ENCODE measurements at places on chromosomes 3 and 15.

DNA sequence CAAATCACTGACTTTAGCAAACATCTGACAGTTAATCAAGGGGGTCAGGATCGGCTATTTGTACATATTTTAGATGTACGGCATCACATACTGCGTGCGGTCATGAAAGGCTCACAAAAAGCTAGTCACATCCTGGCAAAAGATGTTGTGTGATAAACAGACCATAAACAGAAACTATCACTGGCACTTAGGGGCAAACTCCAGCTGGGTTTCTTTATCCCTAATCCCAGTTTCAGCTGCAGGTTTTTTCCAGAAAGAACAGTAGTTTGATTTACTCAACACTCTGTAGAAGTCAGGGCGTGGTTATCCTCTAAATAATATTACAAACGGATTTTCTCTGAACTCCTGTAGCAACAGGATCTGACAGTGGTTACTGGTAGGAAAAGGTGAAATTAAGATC is 112.4 kb upstream of the BHLHE40 start:
- no peak for DNase-seq

GRCh38 chr3:148631124-148631903 is 66.4 kb upstream of the AGTR1 start:
- DNase-seq = peak; percentile 7

GRCh38 chr3:137191951-137192350 is 234.2 kb downstream of the IL20RB start:
- DNase-seq = no peak

GRCh38 chr3:71564361-71564760 is 19.2 kb downstream of the FOXP1 start:
- DNase-seq = peak; percentile 75

- peak; percentile 64 for DNase-seq
Measured at GRCh38 chr15:84981711-84982300, at the start of gene PDE8A. Gene PDE8A, plus strand, starts transcription at chr15:84981856. Its CDS starts 307 bp downstream, at chr15:84982163.

DNA sequence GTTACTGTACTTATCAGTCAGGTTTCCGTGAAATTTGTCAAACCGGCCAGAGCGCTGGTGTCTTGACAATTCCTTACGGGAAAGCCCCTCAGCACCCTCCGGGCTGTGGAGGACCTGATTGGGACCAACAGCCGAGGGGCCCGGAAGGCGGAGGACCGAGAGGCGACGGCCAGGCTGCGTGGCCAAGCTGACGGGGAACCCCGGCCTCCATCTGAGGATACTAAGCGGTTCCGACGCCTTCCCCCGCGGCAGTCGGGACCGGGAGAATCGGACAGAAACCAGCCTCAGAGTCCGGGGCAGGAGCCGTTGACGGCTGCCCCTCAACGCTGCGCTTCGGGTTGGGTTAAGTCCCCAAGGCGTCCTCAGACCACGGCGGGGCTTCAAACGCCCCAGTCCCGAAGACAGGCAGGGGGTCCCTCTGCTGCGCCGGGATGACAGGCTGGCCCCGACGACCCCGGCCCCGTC is 499 bp downstream of the ALDH1A2 start:
- no peak for DNase-seq

GRCh38 chr3:42544492-42545283 is 37.1 kb downstream of the SEC22C start:
- no peak for DNase-seq

- DNase-seq = no peak
Measured at GRCh38 chr15:37903919-37904625, 30.4 kb upstream of the TMCO5A start.

GRCh38 chr3:141243271-141243707 is 11.7 kb downstream of the PXYLP1 start:
- DNase-seq = no peak

- no peak for DNase-seq
Measured at GRCh38 chr3:188198001-188198400, 44.0 kb downstream of the LPP start.

DNA sequence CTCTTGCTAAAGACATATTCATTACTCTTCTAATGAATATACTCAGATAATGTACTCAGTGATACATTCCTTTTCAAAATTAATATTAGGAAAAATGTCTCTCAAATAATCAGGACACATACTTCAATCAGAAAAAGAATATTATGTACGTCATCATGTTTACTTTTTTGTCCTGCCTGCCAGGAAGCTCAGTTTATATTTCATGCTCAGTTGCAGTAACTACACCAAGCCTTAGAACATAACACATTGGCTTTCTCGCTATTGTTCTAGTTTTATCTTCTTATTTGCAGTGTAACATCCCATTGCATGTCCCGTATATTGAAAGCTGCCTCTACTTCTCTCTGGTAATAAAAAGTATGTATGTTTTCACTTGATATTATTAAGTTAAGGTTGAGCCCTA is 181.5 kb upstream of the LPP start:
- DNase-seq = no peak

- no peak for DNase-seq
Measured at GRCh38 chr3:144289057-144289456, 317.4 kb downstream of the DIPK2A start.

GRCh38 chr3:184679056-184679816 is 32.6 kb downstream of the MAGEF1 start:
- no peak for DNase-seq

DNA sequence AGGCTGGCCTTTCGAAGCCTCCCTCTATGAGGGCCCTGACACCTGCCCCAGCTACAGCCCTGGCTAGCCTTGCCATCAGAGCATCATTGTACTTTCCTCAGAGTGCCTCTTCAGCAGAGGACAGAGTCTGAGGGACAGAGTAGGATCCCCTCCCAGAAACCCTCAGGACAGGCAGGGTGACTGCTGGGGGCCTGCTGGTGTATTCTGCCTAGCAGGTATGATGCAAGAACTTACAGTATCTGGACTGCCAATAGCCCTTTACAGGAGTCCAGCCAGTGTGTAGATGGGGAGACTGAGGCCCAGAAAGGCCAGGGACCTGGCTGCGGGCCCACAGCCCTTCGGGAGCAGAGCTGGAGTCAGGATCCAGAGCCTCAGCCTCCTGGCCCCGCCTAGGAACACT is 19.1 kb downstream of the DUSP7 start:
- no peak for DNase-seq

DNA sequence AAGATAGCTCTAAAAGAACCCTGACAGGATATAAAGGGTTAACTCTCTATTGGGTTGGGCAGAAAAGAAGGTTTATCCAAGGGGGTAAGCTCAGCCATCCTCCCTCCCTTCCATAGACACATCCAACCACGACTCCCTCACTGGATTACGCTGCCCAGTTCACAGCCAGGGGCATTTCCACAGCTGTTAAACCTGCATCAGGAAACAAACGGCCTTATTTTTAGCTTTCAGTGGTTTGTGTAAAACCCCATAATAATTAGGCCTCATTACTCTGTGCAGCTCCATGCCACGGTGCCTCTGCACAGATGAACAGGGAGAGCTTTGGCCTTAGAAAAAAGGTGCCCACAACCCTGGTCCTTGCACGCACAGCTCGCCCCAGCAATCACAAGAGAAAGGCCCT is 110.6 kb downstream of the GABRB3 start:
- no peak for DNase-seq

DNA sequence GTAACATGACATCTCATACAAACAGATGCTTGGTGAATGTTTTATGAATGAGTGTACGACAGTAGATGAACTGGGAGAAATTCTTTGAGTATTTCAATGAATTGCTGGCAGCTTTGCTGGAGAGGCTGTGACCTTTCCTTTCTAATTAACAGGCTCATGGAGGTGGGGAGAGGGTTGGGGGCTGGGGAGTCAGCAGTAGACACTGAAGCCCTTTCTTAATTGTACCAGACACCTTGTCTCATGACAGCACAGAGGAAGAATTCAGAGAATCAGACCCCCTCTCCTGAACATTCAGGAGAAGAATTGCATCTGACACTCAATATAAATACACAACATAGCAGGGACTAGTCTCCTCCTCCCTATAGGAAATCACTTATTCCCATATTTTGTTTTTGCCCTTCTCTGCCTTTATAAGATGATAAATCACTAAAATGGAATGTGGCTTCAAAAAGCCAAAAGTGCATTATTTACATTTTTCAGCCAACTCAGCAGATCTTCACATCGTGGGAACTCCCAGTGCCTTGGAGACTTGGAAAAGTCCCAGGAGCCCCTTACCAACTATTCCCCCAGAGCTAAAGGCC is 66.2 kb upstream of the TPM1 start:
- no peak for DNase-seq

DNA sequence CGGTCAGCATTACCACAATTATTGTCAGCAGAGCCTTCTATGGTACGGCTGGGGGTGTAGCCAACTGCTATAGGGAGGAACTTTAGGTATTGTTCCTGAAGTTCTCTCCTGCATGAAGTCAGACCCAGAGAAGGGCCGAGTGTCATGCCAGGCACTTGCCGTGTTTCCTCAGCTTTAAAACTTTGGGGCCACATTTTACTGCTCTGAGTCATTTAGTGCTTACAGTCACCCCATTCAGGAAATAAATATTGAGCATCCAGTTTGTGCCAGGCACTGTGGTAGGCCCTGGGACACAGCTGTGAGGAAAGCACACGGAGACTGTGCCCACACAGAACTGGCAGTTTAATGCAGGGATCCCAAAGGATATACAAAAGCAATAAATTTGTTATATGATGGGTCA is 54.5 kb upstream of the APEH start:
- DNase-seq = no peak

DNA sequence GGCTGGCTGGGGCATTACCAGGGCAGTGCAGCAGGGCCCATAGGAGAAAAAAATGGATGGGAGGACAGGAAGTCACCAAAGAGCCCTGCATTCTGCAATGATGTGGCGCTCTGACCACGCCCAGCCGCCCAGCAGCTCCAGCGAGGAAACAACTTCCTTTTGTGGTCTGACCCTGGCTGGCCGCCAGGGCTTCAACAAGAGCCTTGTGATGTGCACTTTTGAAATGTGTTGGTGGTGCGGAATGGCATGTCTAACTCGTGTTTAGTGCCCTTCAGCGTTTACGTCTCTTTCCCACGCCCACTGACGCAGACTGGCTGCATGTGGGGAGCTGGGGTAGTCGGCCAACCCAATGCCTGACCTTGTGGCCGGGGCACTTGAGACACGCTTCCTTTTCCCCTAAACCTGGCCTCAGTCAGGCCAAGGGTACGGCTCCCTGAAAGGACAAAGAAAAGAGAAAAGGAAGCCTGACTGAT is 81.9 kb upstream of the CTNNB1 start:
- peak; percentile 94 for DNase-seq

DNA sequence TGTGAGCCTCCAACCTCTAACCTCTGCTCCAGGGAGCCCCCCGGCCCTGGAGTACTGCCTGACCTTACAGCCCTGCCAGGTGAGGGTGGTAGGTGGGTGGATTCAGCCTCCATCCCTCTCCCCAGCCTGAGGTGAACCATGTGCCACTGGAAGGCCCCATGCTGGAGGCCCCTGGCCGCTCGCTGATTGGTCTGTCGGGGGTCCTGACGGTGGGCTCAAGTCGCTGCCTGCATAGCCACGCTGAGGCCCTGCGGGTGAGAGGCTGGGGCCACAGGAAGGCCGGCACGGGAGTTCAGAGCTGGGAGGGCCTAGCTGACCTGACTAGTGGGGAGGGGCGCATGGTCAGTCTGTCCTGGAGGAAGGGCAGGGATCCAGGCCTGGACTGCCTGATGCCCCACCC is 19.1 kb downstream of the NT5DC2 start:
- no peak for DNase-seq

- no peak for DNase-seq
Measured at GRCh38 chr3:137768361-137769321, 4.5 kb downstream of the SOX14 start.

DNA sequence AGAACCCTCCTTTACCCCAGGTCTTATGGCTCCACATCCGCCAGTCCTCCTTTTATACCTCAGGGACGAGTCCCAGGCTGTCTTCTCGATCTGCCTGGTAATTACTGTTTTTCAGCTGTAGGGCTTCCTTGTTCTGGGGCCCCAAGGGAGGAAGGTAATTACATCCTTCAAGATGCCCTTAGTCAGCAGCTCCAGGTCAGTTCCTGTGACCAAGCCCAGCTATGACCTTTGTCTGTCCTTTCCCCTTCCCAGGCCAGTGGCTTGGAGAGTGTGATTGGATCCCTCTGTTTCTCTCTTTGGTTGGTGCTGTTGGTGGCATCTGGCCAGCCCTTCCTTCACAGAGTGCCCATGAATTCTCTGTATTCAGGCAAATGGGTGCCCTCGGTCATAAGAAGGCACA is 92.6 kb downstream of the AAGAB start:
- no peak for DNase-seq

DNA sequence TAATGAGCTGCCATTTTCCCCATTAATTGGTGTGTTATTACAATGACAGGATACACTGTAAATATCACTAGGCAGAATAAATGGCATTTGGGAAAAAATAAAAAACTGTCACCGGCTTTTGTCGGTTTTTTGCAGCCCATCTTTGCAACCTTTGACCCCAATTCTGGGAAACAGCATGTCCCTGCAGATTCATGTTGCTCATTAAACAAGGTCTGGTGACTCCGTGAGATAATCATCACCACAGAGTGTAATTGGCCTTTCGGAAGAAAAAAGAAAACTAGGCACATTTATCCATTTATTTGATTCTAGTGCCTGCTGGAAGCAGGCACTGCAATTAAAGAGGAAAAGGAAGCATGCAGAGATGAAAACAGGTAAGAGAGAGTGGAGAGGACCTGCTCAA is 64.5 kb downstream of the TRAT1 start:
- no peak for DNase-seq

DNA sequence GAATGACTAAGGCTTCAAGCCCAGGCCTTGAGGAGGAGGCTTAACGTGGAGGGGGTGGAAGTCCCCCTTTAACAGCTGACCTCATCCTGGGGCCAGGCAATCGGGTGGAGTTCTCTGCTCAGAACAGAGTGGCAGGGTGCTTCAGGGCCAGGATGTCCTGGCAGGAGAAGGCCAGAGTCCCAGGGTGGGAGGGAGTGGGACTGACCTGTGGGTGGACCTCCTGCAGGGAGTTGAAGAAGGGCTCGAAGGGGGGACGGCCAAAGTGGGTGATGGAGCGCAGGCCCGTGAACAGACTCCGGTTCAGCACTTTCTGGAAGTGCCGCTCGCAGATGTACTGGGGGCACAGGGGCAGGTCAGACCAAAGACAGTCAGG is 19.6 kb downstream of the DUOX2 start:
- no peak for DNase-seq

DNA sequence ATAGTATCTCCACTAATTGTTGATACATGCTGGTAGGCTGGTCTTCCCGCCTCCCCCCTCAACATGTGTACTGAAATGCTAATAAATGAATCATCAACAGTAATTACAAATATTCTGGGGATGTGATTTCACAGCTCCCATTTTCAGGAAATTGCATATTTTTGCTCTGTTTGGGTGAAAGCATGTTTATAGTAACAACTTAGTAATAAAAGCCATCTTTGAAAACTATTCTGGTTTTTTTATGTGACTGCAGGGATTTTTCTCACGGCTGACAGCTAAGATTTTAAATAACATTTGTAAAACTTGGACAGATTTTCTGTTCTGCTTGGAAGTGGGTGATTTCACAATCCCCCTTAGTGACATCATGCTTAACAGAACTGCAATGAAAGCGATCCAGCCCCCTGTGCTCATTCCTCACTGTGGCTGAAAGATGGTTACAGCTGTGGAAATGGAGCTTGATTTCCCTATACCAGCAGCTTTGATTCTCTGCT is 25.6 kb upstream of the FAM174B start:
- DNase-seq = no peak

- no peak for DNase-seq
Measured at GRCh38 chr3:178194539-178194938, 341.7 kb upstream of the KCNMB2 start.

- no peak for DNase-seq
Measured at GRCh38 chr3:124117486-124117885, 125.6 kb upstream of the ROPN1 start.
